ENCODE measurements at places on chromosomes 13 and 19. TPM values are rescaled to one million over a fixed set of nuclear protein-coding genes. Genes with fewer than 3 reads are reported as not detected.
A peak's percentile ranks its signal among the peaks of the same experiment; 100 is the strongest.

- peak; percentile 69 for DNase-seq
Measured at GRCh38 chr19:42253245-42254088, 1.5 kb downstream of the ERF start.

- DNase-seq: peak; percentile 18
Measured at GRCh38 chr19:38004521-38005223, 97.7 kb downstream of the SIPA1L3 start.

- DNase-seq: no peak
Measured at GRCh38 chr19:6076675-6077463, 33.4 kb downstream of the RFX2 start.

DNA sequence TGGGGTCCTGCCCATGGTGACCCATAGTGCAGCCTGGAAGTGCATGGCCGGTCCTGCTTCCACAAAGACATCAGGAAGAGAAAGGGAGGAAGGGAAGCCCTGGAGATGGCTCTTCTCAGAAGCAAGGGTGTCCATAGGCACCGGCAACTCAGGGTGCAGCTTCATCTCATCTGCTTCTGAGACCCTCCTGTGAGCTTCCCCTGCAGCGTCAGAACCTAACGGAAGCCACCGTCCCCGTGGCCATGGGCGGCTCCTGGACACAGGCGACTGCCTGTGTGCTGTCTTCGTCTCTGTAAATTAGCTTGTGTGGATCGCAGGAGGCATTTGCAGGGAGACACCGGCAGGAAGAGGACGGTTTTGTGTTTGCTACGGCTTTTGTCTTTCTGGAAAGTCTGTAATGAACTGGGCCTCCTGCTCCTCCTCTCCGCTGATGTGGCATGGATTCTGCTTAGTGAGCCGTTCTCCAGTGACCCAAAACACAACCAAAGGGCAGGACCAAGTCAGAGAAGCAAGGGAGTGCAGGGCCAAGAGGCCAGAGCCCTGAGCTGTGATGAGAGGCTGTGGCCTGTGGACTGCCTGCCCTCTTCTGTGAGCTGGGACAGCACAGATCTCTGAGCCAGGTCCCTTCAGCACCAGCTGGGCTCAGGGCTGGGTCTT lies 2.5 kb downstream of the ATP4B start:
- no peak for DNase-seq

GRCh38 chr19:43782689-43783231 lies 2.0 kb upstream of the KCNN4 start:
- DNase-seq: no peak

DNA sequence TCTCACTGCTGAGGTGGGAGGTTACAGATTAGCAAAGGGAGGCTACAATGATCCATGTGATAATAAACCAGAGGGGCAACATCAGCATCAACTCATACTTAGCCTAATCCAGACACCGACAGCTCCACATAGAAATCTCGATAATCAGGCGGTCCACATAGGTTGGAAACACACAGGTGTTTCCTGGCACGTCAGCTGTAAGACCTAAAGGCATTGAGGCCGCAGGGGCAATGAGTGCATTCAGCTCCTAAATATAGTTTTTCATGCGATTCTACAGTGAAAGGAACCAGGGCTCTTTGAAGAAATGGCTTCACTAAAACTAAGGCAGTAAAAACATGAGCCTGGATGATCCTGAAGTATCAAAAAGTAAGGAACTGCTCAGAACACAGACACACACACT lies 19.3 kb downstream of the PLPP2 start:
- DNase-seq: no peak

DNA sequence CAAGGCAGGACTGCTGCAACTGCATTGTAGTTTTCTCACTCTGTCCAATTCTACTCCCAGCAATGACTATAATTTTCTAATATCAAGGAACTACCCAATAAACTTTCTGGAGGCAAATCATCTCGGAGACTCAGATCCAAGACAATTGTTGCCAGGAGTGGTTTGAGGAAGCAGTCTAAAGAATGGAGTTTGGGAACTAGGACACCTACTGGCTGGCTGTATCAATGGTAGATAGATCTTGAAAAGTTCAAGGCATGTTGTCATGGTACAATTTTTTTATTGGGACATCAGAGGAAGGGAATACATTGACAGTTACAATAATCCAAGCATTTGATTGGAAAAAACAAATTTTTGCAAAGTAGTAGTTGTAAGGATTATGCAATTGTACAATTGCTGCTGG lies 648.3 kb upstream of the SLITRK6 start:
- DNase-seq: no peak

DNA sequence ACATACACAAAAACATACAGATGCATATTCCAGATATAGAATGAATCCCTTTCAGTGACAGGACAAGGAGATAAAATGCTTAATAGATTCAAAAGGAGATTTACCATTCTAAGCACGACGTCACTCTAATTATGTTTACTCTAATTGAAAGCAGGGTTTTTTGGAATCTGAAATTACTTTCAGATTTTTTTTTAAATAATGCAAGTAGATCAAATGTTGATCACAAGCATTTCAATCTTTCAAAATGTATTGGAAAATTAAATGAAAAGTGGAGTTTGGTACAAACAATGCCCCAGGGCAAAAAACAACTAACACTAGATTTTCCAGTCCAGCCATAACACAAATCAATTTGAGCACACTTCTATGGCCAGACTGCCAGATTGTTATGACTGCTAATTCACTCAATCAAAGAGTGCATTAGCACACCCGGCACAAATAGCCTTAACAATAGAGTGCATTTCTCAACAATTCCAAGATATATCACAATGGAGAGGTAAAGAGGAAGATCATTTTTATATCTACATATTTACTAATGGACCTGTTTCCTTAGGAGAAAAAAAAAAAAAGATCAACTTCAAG lies 4.3 kb upstream of the DACH1 start:
- DNase-seq: no peak

DNA sequence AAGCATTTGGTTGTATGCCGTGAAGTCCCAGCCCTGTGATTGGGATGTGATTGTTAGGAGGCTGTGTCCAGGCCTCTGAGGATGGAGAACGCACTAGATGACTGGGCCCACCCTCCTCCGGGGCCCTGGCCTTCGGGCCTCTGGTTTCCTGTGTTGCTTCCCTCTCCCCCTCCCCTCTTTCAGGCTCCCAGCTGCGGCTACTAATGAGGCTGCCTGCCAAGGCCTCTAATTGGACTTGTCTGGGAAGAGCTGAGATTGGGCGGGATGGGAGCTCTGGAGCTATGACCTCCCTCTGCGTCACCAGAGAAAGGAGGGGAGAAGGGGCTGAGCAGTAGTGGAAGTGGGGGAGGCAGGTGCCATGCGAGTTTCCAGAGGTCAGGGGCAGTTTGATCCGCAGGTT lies 9.9 kb downstream of the PTH2 start:
- no peak for DNase-seq

DNA sequence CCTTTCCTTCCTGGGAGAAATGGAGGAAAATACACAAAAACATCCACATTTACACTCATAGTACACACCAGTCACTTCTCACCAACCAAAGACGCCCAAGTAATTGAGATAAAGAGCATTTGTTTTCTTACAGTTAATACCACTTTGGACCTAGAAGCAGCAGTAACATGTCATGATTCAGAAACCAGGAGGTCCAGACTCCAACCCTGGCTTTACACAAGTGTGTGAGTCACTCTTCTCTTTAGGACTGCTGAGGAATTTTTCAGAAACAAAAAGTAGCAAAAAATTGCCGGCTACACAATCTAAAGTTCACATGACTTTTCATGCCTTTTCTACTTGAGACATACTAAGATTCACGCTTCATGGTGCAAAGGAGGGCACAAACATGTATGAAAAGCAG lies 42.1 kb downstream of the TUBGCP3 start:
- DNase-seq: no peak

- no peak for DNase-seq
Measured at GRCh38 chr19:40724855-40725254, 7.9 kb downstream of the ITPKC start.

- no peak for DNase-seq
Measured at GRCh38 chr13:30991922-30992321, 59.5 kb downstream of the TEX26 start.

- no peak for DNase-seq
Measured at GRCh38 chr13:107475753-107476453, 739.4 kb downstream of the LIG4 start.

DNA sequence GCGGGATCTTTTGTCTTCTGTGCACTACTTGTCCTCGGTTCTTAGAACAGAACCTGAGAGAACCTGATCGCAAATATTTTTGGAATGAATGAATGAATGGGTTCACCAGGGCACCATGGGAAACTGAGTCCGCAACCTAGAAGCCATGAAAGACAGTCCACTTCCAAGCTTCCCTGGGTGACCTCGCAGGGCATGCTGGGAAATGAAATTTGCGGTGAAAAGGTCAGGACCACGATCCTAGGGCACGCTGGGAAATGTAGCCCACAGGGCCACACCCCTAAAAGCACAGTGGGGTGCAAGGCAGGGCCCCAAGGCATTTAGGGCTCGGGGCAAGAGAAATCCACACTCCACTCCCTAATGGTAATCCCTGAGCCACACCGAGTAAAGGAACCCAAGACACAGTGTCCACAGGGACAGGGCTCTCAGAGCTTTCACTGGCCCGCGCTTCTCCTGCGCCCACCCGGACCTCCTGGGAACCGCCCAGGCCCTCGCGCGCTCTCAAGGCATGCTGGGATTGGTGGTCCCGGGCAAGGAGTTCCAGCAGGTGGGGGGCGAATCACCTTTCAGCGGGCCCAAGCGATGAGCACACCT lies 1.1 kb upstream of the PPP1R12C start:
- peak; percentile 56 for DNase-seq

DNA sequence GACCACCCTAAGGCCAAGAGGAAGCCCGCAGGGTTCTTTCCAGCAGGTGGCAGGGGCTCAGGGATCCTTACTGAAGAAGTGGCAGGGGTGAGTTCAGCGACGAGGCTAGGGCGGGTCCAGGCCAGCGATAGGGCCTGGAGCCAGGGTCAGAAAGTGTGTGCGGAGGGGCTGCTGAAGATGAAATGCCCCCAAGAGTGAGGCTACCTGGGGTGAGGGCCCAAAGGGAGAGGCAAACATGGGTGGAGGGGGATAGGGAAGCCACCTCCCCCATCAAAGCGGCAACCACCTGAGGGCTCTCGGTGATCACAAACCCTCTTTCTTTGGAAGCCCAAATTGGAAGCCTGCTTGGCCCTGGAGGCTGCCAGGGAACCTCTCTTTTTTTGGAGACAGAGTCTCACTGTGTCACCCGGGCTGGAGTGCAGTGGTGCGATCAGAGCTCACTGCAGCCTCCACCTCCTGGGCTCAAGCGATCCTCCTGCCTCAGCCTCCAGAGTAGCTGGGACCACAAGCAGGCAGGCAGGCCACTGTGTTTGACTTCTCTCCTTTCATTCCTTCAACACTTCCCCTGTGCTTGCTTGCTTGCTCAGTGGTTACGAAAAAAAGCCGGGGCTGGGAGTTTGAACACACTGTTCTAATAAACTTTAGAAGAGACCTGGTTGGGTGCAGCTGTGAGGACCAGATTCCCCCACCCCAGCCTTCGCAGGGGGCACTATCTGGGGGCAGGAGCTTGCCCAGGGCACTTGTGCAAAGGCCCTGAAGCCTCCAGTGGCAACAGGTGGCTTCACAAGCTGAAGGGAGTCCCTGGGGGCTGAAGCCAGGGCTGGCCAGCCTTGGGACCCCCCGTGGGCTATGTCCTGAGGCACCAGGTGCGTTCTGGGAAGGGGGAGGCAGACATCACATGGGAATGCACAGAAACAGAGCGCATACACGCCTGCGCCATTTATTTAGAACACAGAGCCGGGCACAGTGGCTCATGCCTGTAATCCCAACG lies 1.4 kb upstream of the ATP8B3 start:
- no peak for DNase-seq

NKPD1 gene
- 0.53 TPM for total RNA-seq

CCNA1 gene
- 1.7 TPM for total RNA-seq

FGF21 gene
- not detected for total RNA-seq

SULT2B1 gene
- not detected for total RNA-seq

OR4F17 gene
- total RNA-seq: not detected

UBE2M gene
- total RNA-seq: 73.0 TPM

C19orf38 gene
- 0.31 TPM for total RNA-seq

ZNF677 gene
- 57.5 TPM for total RNA-seq

NANOS3 gene
- 10.5 TPM for total RNA-seq

KLF1 gene
- not detected for total RNA-seq

ZNF414 gene
- 37.7 TPM for total RNA-seq

NLRP7 gene
- not detected for total RNA-seq

WDR88 gene
- total RNA-seq: not detected

PLIN5 gene
- 5.7 TPM for total RNA-seq

UPK1A gene
- total RNA-seq: not detected
